NCI-H1092 treated with DMSO at 0.1 percent for 48 hours (cell line): ENCODE measurements at places on chromosomes 16 and 17.
A peak's percentile ranks its signal among the peaks of the same experiment; 100 is the strongest.

- no peak for DNase-seq
Observed at GRCh38 chr16:86662195-86662594, 83.8 kb downstream of the FOXL1 start.

DNA sequence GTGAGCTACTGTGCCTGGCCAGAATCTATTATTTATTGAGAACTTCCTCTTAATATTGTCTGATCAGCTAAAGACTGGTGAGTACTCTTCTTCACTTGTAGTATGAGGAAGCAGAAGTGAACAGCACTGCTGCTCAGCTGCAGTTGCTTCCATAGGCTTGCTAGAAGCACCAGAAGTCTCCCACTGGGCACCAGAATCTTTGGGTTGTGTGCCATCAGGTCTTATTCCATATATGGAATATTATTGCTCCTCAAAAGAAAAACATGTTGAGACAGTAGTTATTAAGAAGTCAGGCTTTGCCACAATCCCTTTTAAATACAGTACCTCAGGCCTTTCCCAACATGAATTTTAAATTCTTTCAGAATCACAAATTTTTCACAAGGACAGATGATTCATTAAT, 17.2 kb downstream of the SNTB2 start:
- no peak for DNase-seq

DNA sequence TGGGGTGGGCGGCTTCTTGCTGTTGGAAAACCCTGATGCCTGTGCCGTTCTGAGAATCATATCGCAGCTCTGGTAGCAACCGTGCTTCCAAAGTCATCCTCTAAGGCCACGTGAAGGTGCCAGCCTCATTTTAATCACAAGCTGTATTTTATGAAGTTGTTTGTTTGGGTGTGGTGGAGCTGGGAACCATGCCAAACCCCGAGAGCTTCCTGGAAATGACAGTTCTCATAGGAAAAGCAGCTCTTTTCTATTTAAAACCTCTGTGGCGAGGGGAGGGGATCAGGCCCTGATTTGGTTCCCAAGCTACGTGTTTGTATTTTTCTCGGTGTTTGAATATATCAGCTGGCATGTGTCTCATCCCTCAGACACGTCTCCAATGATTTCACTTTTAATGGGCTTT, 21.7 kb downstream of the KNOP1 start:
- DNase-seq, result peak; percentile 91

- DNase-seq, result no peak
Observed at GRCh38 chr17:187130-187529, 5.7 kb upstream of the DOC2B start.

DNA sequence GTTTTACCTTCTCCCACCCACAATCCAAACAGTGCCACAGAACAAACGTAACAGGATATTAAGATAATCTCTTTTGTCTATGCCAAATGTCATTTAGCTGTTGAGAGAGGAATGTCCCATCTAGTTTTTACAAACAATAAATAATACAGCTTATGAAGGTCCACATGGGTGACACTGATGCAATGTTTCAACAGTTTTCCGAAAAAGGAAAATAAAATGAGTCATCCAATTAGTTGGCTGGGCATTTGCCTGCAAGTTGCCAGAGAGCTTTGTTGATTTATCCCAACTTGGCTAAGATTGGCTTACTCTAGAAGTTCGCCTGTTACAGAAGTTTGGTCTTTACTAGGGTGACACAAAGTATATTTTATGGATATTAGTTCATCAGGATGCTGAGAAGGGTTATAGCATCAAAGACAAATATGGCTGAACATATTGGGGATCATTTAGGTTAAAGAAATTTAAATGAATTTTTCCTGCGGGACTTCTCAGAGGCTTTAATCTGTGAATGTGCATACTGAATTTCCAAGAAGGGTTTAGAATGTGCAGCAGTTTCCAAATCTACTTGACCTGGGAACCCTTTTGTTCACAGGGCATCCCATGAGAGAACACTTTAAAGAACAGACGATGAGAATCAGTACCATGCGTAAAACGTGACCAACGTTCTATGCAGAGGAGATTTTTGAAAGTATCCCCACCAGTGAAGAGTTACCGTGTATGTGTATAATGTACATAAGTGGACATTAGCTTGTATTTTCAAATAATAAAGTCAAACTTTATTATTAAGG, 73.1 kb downstream of the CDH13 start:
- no peak for DNase-seq

DNA sequence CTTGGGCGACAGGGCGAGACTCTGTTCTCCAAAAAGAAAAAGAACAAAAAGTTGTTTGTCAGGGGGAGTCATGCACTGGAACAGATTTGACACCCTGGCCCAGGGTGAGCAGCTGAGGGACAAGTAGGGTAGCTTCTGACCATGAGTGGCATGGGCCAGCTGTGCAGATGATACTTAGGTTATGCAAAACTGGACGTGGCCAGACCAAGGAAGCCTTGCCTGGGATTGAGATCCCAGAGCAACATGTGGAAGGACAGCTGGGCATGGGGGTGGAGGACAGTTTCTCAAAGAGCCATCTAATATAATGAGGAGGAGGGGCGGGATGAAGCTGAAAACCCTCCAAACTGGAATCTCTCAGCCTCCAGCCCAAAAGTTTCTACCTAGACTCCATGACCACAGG, 19.6 kb upstream of the SLC35B1 start:
- DNase-seq, result no peak

GRCh38 chr17:36813357-36813756, 123.9 kb upstream of the LHX1 start:
- DNase-seq, result no peak

DNA sequence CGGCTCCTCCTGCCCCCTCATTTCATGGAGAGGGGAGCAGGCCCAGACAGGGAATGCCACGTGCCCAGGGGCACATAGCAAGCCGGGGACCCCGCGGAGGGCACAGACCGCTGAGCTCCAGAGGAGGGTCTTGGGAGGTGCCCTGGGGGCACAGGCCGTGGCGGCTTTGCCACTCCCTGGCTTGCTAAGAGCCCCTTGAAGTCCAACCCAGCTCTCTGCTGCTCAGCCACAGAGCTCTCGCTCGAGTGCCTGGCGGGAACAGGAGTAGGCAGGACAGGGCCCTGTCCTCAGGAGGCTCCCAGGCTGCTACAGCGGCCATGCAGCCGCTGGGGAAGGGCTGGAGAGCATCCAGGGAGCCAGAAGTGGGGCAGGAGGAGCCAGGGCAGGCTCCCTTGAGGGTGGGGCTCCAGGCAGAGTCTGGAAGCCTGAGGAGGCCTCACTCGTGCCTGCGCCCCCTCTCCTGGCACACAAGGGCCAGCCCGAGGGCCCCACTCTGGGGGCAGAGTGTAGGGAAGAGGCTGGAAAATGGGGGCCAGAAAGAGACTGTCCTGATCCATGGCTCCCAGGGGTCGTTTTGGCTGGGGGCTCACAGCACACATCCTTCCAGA, 4.4 kb upstream of the RAB26 start:
- no peak for DNase-seq

DNA sequence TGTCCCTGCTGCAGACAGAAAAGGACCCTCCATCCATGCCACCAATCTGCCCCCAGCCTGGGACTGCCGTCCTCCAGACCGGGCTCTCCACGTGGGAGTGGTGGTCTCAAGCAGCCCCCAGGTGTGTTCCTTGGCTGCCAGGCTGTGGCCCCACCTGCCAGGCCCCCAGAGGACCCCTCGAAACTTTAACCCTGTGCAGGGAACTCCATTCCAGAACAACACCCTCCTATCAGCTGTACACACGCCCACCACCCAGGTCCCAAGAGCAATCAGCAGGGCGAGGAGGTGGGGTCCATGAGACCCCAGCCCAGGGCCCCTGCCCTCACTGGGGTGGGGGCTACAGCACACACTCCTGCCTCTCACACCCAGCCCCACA, 1.4 kb downstream of the PYCR1 start:
- DNase-seq, result no peak

- DNase-seq, result no peak
Observed at GRCh38 chr16:4790261-4790660, 2.1 kb upstream of the SEPTIN12 start.

GRCh38 chr16:17228708-17229055, 242.1 kb downstream of the XYLT1 start:
- DNase-seq, result no peak

DNA sequence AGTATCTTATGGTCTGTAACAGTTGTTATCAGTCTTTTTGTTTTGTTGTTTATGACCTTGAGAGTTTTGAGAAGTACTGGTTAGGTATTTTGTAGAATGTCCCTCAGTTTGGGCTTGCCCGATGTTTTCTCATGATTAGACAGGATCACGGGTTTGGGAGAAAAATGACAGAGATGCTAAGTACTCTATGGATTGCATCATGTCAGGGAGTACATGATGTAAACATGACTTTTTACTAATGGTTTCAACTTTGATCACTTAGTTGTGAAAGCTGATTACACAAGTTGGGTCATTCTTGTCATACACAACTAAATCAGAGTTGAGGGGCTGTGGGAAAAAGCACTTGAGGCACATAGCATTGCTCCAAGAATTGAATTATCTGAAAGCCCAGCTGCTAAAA, 94.7 kb upstream of the SIAH1 start:
- no peak for DNase-seq

GRCh38 chr16:60181536-60181935, 1447.4 kb upstream of the GOT2 start:
- DNase-seq, result no peak

DNA sequence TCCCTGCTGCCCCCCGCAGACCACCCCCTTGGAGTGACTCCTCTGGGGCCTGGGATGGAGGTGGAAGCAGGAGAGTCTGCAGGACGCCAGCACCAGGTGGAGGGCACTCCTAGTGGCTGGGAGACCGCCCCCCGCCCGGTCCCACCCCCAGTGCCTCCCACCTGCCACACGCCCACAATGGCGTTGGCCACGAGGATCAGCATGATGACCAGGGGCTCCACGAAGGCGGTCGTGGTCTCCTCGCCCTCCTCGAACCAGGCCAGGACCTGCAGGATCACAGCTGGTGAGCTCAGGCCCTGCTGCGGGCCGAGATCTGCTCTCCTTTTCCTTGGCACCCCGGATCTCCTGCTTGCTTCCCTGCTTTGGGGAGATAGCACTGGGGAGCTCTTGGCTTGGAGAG, 12.8 kb downstream of the ATP2A3 start:
- no peak for DNase-seq

GRCh38 chr17:42438600-42439567, 15.8 kb upstream of the CAVIN1 start:
- DNase-seq, result no peak

- DNase-seq, result no peak
Observed at GRCh38 chr16:10594312-10594950, 14.0 kb upstream of the EMP2 start.

- peak; percentile 38 for DNase-seq
Observed at GRCh38 chr16:8722025-8722348, 47.6 kb downstream of the ABAT start.

DNA sequence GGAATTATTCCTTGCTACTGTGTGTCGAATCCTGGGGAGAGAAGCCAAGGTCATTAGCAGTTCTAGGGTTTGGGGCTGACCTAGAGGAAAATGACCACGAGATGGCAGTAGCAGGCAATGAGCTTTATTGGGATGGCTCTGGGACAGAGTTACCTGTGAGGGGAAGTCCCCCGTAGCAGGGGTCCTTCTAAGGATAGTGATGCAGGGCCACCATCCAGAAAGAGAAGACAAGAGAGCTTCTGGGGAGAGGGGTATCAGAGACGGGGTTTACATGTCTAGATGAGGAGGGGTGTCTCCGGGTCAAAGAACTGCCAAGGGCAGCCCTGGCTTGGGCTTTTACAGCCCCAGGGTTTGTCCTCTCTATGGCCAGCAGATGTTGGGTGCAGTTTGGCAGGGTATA, 6.4 kb upstream of the GGT6 start:
- peak; percentile 53 for DNase-seq

- no peak for DNase-seq
Observed at GRCh38 chr16:74451951-74452758, 30.9 kb upstream of the CLEC18B start.

DNA sequence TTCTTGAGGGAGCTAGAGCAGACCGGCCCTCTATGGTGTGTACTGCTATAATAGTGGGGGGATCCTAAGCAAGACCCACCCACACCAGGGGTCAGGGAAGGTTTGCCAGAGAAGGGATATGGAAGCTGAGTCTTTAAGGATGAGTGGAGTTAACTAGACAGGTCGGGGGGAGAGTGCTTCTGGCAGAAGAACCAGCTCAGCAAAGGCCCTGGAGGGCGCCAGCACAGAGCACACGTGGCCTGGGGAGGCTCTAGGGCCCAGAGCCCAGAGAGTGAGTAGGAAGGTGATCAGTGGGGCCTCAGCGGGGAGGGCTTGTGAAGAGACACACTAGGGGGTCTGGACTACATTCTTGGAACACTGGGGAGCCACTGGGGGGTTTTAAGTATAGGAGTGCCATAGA, 21.1 kb downstream of the NGFR start:
- no peak for DNase-seq

DNA sequence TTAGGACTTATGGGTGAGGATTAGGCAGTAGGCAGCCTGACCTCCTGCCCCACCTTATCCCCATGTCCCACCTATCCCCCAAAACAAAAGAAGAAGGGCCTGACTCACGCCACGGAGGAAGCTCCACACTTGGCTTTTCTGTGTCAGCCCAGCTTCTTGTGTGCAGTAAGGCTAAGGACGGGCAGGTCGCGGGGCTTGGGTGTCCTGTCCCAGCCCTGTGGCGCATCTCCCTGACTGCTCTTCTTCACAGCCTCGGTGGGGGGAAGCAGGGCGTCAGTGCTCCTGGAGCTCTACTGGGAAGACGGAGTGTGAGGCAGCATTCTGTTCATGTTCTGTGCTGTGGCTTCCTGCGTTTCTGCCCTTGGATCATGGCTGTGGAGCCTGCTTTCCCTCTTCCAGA, 34.6 kb upstream of the ALDH3A2 start:
- DNase-seq, result no peak

- no peak for DNase-seq
Observed at GRCh38 chr17:48438516-48439061, 8.6 kb upstream of the SKAP1 start.

DNA sequence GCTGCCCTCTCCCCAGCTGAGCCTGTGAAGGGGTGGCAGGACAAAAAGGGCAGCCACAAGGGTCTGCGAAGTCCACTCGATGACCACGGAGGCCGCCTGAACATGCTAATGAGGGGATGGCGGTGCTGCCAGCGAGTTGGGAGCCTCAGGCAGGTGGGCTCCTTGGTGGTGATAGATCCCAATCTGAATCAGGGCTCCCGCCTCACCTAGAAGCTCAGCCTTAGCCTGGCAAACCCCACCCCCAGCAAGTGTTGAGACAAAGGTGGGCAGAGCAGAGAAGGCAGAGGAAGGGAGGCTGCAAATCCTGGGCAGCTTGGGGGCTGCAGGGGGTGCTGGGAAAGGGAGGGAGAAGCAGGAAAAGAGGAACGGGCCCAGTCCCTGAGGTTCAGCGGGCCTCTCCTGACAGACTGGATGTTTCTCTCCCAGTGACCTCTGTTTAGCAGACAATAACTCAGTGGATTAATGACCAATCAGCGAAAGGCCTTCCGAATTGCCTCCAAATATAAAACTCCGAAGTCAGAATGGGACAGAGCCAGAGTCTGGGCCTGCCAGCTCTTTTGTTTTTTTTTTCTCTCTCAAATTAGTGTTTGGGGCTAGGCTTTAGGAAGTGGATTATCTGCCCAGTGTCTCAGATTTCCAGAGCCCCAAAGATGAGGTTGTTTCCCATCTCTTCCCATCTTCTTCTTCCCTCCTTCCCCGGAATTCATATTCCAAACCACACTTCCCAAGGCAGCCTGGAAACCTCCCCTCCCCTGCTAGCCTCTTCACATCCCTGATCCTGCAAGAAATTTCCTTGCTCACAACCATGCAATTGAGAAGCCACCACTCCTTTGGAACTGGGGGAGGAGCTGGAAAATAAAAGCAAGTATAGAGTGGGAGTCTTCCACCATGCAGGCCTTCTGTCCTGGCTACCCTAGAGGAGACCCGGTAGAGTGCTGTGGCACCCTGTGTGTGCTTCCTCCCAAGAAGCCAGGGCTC, 15.2 kb upstream of the HOXB2 start:
- no peak for DNase-seq

- DNase-seq, result no peak
Observed at GRCh38 chr16:27852681-27853080, 210.8 kb downstream of the GSG1L start.
